ENCODE measurements at places on chromosomes 5 and 9.

GRCh38 chr5:59104400-59105127, 521.7 kb downstream of the RAB3C start:
- no peak for DNase-seq

- no peak for DNase-seq
Measured at GRCh38 chr5:17743580-17744435, 109.5 kb downstream of the TAF11L14 start.

DNA sequence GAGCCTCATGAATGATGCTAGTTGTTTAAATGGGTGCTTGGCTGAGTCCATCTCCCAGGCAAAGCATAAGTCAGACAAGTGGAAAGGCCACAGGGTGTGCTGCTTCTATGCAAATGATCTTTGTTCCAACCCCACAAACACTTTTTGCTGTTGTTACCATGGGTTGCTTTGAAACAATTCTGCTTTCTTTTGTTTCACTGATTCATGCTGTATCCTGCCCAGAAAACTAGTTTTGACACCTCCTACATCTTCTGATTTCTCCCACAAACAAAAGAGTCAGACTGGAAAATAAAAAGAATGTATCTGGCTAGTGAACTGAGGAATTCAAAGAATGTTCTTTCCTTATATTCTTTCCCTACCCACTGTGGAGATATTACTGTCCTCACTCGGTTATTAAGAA, 298.6 kb downstream of the DIRAS2 start:
- no peak for DNase-seq

DNA sequence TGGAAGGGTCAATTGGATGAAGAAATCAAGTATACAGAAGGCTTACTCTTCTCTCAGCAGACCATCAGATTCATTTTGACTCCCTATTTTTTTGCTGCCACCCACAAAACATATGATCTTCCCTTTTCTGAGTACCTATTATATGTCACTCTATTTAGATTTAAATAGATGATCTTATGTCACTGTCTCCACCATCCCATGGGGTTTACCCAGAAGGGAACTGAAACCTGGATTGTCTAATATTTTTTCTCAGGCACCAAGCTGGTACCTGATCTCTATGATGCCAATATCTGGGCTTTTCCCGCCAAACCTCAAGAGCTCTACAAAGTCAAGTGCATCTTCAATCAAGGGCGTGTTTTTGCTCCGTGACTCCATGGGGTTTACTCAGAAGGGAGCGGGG, 118.7 kb downstream of the GAS1 start:
- DNase-seq: no peak

DNA sequence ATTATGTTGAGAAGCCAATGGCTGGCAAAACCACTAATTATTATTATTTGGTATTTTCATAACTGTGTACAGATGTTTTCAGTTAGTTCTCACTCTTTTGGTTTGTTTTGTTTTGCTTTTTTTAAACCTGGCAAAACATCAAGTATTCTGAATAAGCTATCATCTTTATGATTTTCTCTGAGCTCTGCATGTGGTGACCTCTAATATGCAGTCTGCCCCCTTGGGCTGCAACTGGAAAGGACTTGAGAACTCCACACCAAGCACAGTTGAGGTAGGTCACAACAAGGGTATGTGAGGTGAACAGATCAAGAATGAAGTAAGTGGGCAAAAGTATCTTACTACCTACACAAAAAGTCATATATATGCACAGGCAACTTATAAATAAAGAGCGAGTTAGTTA, 202.2 kb downstream of the NFIB start:
- no peak for DNase-seq

Measured in effector memory CD8-positive, alpha-beta T cell (primary cell).